ENCODE measurements at places on chromosomes 1 and 21.

- no peak for DNase-seq
Measured at GRCh38 chr1:10888291-10888690, 91.8 kb upstream of the CASZ1 start.

DNA sequence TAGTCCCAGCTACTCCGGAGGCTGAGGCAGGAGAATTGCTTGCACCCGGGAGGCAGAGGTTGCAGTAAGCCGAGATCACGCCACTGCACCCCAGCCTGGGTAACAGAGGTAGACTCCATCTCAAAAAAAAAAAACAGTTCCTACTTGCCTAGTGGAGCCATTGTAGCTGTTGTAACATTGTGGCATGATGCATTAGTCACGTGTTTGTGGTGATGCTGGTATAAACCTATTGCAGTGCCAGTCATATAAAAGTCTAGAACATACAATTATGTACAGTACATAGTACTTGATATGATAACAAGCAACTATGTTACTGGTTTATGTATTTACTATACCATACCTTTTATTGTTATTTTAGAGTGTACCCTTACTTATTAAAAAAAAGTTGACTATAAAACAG lies 16.2 kb downstream of the KYAT3 start:
- DNase-seq = no peak

DNA sequence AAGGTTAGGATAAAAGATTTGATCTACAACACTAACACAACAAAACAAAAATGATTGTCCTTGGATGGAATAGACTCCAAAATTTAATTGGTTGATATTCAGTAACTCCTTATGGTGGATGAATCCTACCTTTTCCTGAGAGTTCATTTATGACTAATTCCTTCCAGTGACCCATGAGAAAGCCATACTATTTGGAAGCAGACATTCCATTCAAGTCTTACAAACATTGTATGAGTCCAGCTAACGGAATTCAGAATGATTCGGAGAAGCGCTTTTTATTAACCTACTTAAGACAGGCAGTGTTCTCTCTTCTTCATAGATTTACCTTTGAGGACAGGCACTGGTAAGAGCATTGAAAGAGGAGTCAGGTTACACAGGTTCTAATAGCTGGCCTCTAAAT lies 155.6 kb upstream of the ZNF648 start:
- no peak for DNase-seq

DNA sequence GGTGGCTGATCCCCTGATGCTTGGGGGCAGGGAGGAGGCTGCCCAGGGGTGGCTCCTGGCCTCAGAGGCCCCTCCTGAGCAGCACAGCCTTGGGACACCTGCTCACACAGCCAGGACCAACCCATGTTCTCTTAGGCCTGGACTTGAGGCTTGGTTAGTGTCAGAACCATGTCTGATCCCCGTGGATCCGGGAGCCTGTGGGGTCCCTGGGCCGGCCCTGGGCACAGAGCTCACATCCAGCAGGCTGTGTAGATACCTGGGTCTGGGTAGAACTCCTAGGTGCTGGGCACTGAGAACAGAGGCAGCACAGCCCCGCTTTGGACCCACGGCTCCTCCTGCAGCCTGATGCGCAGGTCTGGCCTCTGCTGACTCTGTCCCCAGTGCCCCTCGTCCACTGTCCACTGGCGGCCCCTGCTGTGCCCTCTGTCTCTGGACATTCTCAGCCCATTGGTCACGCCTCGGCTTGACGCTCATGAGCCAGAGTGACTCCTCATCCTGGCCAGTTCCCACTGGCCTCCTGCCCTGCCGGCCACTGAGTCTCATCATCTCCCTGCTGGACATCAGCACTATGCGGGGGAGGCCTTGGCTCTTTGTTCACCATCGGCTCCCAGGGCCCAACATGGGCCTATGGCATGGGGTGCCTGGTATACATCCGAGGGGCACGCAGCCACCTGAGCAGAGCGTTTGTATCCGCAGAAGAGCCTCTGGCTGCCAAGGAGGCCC lies 70.2 kb downstream of the TRIM11 start:
- DNase-seq = no peak

- DNase-seq = no peak
Measured at GRCh38 chr21:33419538-33420123, 16.4 kb downstream of the IFNGR2 start.

GRCh38 chr1:192489748-192490147 lies 85.8 kb upstream of the RGS1 start:
- no peak for DNase-seq

- DNase-seq = peak; percentile 37
Measured at GRCh38 chr1:27111626-27112573, 43.0 kb downstream of the SLC9A1 start.

GRCh38 chr1:36754366-36754765 lies 271.7 kb upstream of the CSF3R start:
- DNase-seq = no peak

All from stimulated activated CD8-positive, alpha-beta memory T cell treated with anti-CD3 and anti-CD28 coated beads, Interleukin-2, amount 100 ng/mL, for 1 hour (primary cell).